ENCODE measurements at places on chromosomes 2 and 18.

- no peak for DNase-seq
Measured at GRCh38 chr2:44723921-44724320, 217.6 kb upstream of the SIX3 start.

GRCh38 chr2:61117534-61117933, 44.5 kb upstream of the C2orf74 start:
- DNase-seq: no peak

DNA sequence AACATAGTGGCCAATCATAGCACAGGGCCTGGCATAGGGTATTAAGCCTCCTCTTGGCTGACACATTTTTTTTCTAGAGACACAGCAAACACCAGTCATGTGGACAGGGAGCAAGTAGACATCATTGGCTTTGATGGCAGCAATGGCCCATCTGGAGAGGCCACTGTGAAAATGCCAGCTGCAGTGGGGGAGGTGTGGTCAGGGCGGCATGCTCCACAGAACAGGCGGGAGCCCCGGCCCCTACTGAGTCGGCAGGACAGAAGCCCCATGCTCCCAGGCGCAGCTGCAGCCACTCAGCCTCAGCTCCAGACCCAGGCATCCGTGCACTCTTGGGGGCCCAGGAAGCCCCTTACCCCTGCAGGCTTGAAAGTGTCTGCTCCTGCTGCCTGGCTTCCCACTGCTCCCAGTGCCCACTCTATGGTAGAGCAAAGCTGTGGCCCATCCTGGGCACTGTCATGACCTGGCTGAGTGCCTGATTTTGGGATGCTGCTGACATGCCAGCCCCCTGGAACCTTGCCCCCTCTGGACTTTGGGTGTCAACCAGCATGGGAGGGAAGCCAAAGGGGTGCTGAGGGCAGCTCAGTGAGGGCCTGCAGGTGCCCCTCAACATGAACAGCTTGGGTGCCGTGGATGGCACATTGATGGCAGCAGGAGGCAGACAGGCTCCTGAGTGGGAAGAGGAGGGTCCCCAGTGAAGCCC, 23.3 kb upstream of the UBE2F start:
- no peak for DNase-seq

- DNase-seq: no peak
Measured at GRCh38 chr2:45746888-45747287, 95.4 kb downstream of the PRKCE start.

GRCh38 chr2:9244985-9245544, 38.5 kb downstream of the ASAP2 start:
- DNase-seq: no peak

DNA sequence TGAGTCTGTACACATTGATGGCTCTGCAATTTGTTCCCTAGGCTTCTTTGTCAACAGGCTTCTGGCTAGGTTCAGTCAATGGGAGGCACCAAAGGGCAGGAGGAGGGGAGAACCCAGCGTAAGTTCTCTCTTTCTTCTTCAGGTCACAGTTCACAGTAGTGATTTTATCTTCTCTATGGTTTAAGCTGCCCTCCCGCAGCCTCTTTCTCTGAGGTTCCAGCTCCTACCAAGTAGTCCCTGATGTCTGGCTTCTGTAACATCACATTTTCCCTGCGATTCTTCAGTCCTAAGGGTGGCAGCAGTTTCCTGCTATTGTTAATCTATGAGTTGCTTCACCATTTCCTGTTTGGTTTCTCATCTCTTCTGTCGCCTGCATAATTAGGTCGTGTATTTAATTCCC, 107.4 kb downstream of the CPO start:
- no peak for DNase-seq

DNA sequence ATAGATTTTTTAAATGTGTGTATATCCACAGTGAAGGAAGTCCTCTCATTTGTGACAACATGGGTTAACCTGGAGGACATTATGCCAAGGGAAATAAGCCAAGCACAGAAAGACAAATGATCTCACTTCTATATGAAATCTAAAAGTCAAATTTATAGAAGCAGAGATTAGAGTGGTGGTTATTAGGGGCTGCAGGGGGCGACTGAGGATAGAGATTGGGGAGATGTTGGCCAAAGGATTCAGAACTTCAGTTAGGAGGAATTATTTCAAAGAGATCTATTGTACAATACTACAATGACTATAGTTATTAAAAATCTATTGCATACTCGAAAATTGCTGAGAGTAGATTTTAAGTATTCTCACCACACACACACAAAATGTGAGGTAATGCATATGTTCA, 252.4 kb upstream of the SLC39A10 start:
- DNase-seq: no peak

DNA sequence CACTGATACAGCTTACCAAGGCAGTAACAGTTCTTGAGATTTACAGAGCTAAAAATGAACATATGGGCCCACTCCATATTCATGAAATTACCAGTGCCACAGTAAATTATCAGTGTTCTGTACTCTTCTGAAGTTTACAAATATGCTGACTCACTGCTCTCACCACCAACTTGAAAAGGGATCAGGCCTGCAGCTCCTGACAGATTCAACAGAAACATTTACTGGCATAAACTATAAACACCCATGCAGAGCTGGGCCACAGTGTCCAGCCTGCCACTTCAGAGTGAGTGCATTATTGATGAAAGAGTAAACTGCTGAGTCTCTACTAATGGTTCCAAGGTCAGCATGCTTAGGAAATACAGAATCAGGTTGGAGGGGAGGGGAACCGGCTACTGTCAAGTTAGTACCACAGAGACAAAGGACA, 83.1 kb downstream of the FARSB start:
- no peak for DNase-seq

- no peak for DNase-seq
Measured at GRCh38 chr2:106789185-106789584, 96.8 kb downstream of the ST6GAL2 start.

GRCh38 chr18:35437836-35438235, 59.9 kb downstream of the INO80C start:
- DNase-seq: no peak

DNA sequence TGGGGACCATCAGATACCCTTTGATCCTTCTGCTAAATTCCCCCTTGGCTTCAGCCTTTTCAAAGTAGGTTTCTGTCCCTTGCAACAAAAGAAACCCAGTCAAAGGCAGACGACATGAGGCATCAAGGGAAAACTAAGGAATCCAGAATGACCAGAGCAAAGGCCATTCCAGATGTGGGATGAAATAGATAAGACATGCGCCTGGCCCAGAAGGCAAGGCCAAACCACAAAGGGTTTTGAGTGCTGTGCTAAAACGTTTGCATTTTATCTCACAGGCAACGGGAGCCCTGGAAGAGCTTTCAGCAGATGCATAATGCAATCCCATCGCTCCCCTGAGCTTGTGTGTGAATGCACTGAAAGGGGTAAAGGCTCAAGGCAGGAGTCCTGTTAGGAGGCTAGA, 17.7 kb downstream of the CXCR1 start:
- DNase-seq: no peak

DNA sequence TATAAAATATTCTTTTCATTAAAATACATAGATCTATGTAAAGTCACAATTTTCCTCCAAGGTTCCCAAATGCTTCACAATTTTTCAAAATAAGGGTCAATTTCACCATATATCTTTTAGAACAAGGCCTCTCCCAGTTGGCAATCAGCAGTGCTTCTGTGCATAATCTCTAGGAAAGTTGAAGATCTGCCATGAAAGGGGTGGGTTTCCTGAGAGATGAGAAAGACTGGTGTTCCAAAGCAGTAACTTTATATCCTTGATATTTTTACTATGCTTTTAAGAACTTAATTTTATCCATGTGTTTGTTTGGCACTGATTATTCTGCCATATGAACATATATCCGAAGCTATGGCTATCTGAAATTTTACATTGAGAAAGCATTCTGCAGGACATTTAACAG, 199.4 kb upstream of the CYP26B1 start:
- no peak for DNase-seq

DNA sequence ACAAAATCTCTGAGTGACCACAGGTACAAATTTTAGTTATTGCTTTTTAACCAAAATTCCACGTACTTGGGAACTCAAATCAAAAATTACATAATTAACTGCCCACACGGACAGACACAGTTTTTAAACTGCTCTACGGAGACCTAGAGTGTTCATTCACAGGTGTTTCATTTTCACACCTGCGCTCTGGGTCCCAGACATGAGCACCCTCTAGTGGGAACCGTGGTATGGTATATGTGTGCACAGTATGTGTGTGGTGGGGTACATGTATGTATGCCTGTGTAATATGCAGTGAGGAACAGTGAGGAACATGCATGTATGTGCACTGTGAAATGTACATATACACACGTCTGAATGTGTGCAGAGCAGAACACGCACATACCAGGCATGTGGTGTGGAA, 65.0 kb downstream of the PPP4R1 start:
- no peak for DNase-seq

GRCh38 chr2:62415518-62415917, 90.5 kb downstream of the TMEM17 start:
- DNase-seq: no peak

GRCh38 chr2:217570394-217570793, 432.4 kb downstream of the TNS1 start:
- DNase-seq: no peak

DNA sequence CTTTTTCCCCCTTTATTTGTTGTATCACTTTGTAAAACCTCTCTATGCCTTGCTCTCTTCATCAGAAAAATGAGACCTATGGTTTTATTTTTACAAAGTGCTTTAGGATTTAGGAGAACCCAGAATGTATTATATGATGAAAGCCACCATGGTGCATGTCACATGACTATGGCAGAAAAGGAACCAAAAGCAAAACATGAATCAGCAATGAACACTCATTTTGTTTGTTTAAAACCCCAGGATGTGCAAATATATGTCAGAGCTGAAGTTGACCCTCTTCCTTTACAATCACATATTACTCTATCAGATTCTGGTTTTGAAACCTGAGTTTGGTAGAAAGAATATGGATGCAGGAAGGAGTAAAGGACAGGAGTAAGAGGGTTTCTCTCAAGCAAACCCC, 70.0 kb downstream of the FIGN start:
- DNase-seq: no peak

DNA sequence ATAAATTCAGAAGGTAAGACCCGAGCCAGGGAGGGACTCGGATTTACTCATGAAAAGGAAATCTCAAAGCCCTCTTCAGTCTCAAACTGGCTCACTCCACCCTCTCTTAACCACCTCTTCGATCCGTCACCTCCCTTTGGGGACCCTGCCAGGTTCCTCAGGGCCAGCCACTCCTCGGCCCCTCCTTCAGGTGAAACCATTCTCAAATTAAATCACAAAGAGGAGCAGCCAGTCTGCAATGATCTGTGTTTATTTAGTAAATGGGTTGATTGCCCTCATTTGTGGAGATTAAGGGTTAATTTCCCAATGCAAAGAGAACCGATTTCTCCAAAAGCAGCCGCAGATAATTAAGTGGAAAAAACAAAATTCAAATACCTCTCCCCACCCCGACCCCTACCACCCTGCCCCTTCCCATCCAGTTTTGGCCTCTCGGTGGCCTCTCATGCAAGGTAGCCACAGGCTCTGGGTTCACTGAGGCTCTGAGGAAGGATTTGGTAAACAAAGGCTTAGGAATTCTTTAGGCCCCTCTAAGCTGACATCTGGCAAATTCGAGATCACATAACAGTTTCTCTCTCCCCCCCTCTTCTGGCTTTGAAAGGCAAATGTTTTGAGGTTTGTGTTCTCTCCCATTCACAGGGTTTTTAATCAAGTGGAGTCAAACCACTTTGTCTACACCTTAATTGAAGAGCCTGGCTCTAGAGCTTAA, 10.3 kb upstream of the FZD7 start:
- DNase-seq: no peak

DNA sequence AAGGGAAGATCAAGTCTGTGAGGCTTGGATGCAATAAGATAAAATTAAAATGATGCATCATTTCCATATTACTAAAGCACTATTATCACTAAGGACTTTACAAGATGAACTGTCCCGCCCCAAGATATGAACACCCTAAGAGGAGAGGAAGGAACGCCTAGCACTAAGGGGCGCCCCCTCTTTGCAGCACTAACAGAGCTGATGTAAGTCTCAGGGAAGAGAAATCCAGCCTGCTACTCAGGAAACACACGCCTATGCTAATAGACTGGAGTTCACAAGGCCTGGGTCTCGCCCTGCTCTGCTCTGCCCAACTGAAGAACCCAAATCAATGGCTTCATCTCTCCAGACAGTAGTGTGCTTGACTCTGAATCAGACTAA, 6.1 kb downstream of the INO80C start:
- DNase-seq: no peak

GRCh38 chr2:133819906-133820305, 251.6 kb upstream of the NCKAP5 start:
- no peak for DNase-seq

- no peak for DNase-seq
Measured at GRCh38 chr18:27081701-27082100, 103.4 kb downstream of the CHST9 start.

DNA sequence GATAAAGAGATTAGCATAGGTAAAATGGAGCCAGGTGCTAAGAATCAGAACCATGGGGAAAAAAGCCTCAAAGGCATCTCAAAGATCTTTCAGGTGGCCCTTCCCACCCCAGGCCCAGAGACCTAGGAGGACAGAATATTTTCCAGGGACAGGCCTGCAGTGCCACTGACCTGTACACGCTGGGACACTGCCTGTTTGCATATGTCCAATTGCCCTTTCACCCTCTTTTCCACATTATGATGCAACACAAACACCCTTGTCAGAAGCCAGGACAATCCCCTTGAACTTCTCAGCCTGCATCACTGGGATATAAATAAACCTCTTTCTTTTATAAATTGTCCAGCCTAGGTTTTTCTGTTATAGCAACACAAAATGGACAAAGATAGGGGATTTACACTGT, 419.1 kb downstream of the TRIB2 start:
- no peak for DNase-seq

GRCh38 chr2:78967294-78967693, 58.2 kb upstream of the REG3G start:
- no peak for DNase-seq

DNA sequence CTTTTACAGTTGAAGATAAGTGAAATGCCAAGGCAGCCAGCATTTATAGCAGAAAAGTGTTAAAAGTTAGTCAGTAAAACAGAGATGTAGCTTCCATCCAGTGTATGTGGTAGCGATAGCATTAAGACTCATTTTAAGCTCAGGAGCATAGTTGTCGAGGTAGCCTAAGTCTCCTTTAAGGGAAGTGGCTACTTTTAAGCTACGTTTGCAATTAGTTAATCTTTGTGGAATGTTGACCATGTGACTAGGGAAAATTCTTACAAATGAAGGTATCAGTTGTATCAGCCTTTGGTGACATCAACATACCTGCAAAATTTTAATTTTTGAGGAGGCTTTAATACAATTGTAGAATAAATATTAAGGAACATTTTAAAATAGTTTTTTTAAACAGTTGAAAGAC, 61.9 kb downstream of the LHCGR start:
- no peak for DNase-seq
